Breast epithelium (tissue), 4 donors: ENCODE measurements at places on chromosomes 11 and 22. TPM values are rescaled to one million over a fixed set of nuclear protein-coding genes. Genes with fewer than 3 reads are reported as not detected.

The STX5 gene
- 30.8 TPM for total RNA-seq

The KRTAP5-10 gene
- not detected for total RNA-seq

The SH3BP1 gene
- 3.8 TPM for total RNA-seq

The PLA2G6 gene
- 68.1 TPM for total RNA-seq

The PTGDR2 gene
- not detected for total RNA-seq

The SPI1 gene
- total RNA-seq, result 12.5 TPM

The CCDC116 gene
- total RNA-seq, result not detected

The TRIM48 gene
- total RNA-seq, result not detected

DNA sequence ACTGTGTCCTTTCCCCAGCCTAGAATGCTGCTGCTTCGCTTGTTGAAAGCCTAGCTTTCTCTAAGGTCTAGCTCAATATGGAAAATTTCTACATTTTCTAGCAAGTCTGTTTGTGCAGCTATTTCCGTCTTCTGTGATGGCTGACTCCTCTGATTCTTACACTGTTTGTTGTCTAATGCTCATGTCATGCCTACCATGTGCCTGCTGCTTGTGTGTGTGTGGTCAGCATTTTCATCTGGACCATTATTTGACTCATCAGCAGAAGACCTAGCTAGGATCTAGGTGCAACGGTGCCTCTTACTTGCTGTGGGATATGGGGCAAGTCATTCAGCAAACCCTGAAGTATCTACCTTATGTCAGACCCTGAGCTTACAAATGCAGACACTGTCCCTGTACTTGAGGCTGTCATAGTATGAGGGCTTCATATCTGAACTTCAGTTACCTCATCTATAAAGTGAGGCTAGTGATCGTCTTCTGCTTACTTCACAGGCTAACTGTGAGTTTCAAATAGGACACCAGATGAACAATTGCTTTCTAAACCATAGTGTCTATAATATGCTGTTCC, 86.5 kb upstream of the MYO18B start:
- H3K4me1 ChIP-seq, result peaks cover under 1% of the 10 kb centered on the region
- H3K4me3 ChIP-seq, result no peak overlapping the region
- no peak for DNase-seq
- no peaks in the 10 kb centered on the region for H3K36me3 ChIP-seq
- H3K27me3 ChIP-seq, result no peaks in the 10 kb centered on the region
- H3K27ac ChIP-seq, result no peak overlapping the region

DNA sequence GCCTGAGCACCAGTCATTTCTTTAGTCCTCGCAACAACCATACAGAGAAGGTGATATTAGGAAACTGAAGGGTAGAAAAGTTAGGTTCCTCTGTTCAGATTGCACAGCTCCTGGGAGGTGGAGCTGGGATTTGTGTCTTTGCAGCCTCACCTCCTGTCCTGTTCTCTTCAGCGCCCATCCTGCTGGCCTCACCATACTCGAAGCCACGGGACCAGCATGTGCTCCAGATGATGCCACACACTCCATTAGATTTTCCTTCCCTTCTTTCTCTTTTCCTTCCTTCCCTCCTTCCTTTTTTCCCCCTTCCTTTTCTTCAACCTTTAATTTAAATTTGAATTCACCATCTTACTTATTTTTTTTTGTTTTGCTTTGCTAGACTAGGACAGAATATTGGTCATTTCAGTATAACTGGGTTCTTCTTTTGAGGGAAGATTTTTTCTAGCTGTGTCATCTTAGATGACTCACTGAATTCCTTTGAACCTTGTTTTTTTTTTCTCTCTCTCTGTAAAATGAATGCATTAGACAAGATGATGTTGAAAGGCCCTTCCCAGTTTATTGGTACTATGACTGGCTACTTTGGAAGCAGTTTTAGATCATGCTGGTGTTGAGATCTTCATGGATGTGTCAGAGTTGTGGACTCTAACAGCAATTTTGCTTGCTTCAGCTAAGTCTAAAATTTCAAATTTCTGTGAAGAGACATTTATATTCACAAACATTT, 662.5 kb upstream of the TENM4 start:
- no peaks in the 10 kb centered on the region for H3K4me1 ChIP-seq
- no peaks in the 10 kb centered on the region for H3K36me3 ChIP-seq
- H3K4me3 ChIP-seq, result no peak overlapping the region
- no peak for DNase-seq

DNA sequence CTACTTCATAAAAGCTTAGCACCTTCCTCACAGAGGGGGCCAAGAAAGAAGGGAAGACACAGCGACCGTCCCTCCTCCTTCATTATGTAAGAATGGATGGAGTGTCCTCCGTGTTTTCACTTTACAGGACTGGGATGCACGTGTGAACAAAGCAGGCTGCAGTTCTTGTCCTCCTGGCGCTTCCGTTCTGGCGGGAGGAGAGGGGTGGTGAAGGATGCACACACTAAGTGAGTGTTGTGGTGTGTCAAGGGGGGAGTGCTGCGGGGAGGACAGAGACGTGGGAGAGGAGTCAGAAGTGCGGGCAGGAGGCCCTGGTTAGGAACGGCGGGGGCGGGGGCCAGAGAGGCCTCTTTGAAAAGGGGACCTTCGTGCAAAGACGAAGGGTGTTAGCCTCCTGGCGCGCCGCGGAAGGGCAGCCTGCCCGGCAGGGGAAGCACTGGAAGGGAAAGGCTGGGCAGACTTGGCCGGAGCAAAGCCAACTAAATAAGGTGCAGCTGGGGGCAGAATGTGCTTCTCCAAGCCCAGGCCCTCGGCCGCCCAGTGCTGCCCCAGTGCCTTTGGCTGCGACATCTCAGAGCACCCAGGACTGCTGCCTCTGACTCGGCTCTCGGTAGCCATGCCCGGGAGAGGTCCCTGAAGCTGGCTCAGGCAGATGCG, 27.0 kb upstream of the IGSF9B start:
- no peaks in the 10 kb centered on the region for H3K4me1 ChIP-seq
- no peak overlapping the region for H3K4me3 ChIP-seq
- H3K36me3 ChIP-seq, result no peaks in the 10 kb centered on the region
- H3K27ac ChIP-seq, result no peak overlapping the region

GRCh38 chr11:74644081-74644480, 51.7 kb downstream of the POLD3 start:
- H3K4me1 ChIP-seq, result no peaks in the 10 kb centered on the region
- H3K4me3 ChIP-seq, result no peak overlapping the region
- DNase-seq, result no peak
- no peaks in the 10 kb centered on the region for H3K27me3 ChIP-seq
- no peaks in the 10 kb centered on the region for H3K36me3 ChIP-seq
- H3K27ac ChIP-seq, result no peak overlapping the region

DNA sequence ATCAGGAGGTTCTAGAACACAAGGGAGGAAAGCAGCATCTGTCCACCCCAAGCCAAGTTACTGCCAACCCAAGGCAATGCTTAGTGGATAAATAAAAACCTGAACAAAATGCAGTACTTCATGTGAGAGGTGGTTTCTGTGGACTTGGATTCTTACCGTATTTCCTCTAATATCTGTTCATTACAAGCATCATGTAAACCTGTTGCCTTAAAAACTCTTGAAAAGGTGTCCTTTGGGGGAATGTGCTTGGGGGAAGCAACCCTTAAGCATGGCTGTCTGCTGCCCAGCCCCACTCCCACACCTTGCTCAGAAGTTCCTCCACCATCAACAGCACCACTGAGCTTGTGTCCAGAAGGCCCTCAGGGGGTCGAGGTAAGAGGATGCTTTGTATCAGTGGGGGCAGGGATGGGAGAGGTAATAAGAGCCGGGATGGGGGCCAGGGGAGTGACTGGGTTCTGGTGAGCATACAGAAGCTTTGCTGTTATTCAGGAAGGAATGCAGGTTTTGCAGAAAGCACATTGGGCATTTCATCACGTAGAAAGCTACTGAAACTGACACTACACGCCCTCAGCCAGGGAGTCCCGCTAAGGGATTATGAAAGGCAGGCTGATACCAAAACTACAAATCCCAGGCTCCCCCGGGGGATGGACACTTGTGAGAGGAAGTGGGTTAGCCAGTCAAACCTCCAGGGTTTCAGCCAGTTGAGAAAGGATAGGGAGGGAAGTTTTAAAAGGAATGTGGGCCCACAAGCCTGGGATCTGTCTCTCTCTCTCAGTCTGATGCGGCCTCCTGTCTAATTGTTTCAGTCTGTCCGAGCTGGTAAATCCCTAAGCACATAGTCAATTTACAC, 52.0 kb downstream of the KCNJ1 start:
- DNase-seq, result peak; percentile 63
- no peaks in the 10 kb centered on the region for H3K27me3 ChIP-seq
- no peaks in the 10 kb centered on the region for H3K36me3 ChIP-seq
- no peak overlapping the region for H3K27ac ChIP-seq
- no peak overlapping the region for H3K4me3 ChIP-seq

DNA sequence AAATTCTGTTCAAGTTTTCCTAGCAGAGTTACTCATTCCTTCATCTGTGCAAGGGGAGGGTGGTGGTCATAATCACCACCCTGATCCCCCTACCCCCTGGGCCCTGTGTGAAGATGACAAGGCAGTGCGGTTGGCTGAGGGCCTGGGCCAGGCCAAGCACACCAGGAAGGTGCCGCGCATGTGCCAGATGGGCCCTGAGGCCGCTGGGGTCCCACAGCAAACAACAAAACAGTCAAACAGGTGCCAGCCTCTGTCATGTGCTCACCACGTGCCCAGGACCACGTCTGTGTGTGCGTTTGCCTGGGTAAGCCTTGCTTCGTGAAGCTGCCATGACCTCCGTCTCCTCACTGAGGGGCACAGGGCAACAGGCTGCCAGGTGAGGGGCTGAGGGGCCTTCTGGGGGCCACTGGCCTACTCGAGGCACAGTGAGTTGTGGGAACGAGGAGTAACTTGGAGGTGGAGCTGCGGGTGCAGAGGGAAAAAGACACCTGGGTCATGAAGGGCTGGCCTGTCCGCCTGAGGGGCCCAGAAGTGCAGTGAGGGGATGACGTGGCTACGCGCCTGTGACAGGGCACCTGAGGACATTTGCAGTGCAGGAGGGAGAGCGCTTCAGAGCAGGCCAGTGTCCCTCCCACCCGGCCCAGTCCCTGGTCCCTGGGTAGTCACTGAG, 25.8 kb downstream of the RSPH14 start:
- no peak for DNase-seq
- no peak overlapping the region for H3K4me3 ChIP-seq
- H3K27me3 ChIP-seq, result no peaks in the 10 kb centered on the region
- H3K27ac ChIP-seq, result no peak overlapping the region

- no peaks in the 10 kb centered on the region for H3K4me1 ChIP-seq
- H3K27ac ChIP-seq, result peak overlapping the region; percentile 46
- H3K27me3 ChIP-seq, result no peaks in the 10 kb centered on the region
- no peaks in the 10 kb centered on the region for H3K36me3 ChIP-seq
- no peak for DNase-seq
- H3K4me3 ChIP-seq, result no peak overlapping the region
These were observed 133.9 kb downstream of the PLEKHA7 start for GRCh38 chr11:16880184-16880801.

DNA sequence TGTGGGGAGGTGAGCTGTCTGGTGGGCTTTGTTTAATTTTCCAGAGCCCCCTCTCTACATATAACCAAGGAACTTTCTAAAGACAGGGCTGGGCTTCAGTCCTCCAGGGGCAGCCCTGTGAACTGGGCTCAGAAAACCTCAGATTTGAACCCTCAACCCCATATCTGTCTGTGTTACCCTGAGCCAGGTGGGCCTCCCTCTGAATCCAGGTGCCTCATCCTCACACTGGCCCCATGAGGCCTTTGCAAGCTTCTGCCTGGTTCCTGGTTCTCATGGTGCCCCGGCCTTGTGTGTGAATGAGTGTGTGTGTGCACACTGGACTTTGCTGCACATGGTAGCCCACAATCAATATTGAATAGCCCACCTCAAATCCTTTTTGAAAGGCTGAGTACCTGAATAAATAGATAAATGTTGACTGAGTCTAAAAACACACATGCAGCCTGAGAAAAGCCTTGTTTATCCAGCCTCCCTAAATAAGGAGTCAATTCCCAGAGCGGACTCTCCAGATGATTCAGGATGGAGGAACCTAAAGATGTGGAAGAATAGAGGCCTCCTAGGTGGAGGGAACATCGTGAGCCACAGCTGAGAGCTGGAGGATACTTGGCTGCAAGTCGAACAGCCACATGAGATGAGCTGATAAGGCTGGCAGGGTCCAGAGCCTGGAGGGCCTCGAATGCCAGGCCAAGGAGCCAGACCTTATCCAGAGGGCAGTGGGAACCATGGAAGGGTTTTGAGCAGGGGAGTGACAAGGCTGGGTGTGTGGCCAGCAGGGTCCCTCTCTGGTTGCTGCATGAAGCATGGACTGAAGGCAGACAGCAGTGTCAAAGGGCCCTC, 28.1 kb upstream of the P2RY2 start:
- DNase-seq, result no peak
- no peaks in the 10 kb centered on the region for H3K36me3 ChIP-seq
- H3K27me3 ChIP-seq, result no peaks in the 10 kb centered on the region

- H3K27ac ChIP-seq, result no peak overlapping the region
- no peaks in the 10 kb centered on the region for H3K36me3 ChIP-seq
- H3K27me3 ChIP-seq, result no peaks in the 10 kb centered on the region
These were observed 84.9 kb downstream of the WNT7B start for GRCh38 chr22:45891996-45892621.

- no peak overlapping the region for H3K27ac ChIP-seq
- no peaks in the 10 kb centered on the region for H3K27me3 ChIP-seq
- no peak overlapping the region for H3K4me3 ChIP-seq
These were observed 2.5 kb downstream of the SLC22A25 start for GRCh38 chr11:63240791-63241379.

DNA sequence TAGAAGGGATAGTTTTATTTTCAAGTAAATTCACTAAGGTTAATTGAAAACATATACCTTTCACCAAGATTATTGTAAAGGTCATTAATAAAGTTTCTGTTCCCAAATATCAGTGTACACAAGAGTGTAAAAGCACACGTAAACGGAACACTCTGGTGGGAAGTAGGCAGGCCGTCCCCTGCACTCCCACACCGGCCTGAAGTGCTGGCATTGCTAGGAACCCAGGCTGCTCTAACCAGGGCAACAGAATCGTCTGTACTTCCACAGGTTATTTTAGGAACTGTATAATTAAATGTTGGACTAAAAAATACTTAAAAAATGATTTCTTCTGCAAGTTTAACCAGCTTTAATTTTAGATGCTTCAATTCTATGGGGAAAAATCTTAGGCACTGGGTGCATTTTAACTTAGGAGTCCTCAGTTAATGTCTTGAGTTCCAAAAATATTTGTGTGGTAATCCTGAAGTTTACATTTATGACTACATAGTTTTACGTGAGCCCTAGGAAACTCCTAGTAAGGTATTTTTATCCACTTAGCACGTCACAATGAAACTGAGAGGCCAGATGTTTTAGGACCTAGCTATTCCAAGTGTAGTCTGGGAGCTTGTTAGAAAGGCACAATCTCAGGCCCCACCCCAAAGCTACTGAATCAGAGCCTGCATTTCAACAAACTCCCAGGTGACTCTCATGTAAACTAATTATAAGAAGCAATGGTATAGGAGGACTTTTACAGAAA, 31.2 kb downstream of the KMT5B start:
- H3K27me3 ChIP-seq, result no peaks in the 10 kb centered on the region
- no peaks in the 10 kb centered on the region for H3K36me3 ChIP-seq
- H3K4me3 ChIP-seq, result no peak overlapping the region
- no peaks in the 10 kb centered on the region for H3K4me1 ChIP-seq

- no peak for DNase-seq
- H3K4me3 ChIP-seq, result no peak overlapping the region
These were observed 157.4 kb downstream of the DSCAML1 start for GRCh38 chr11:117639601-117640000.

DNA sequence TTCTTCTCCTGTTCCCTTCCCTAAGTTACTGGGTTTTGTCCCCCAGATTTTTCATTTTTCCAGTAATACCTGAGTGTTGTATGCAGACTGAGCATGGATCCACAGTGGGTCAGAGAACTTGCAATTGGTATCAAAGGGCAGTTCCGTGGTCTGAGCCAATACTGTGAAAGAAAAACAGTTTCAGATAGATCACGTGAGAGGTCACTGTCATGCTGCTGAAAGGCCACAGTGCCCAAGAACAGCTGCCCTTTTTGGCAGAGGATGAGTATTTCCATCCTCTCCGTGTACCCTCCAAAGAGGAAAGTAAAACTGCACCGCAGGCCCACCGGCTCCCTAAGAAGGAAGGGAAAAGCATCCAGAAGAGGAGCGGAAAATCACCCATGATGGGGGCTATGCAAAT, 73.0 kb upstream of the TBCEL start:
- H3K4me1 ChIP-seq, result no peaks in the 10 kb centered on the region
- H3K4me3 ChIP-seq, result no peak overlapping the region
- DNase-seq, result no peak
